Tracheal epithelial cell (primary cell): ENCODE measurements at places on chromosomes 2 and 18. TPM values are rescaled to one million over a fixed set of nuclear protein-coding genes. Genes with fewer than 3 reads are reported as not detected.

SLC14A1 gene
- not detected in 2 replicates for total RNA-seq

VIT gene
- total RNA-seq, result not detected in 2 replicates

POTEJ gene
- not detected in 2 replicates for total RNA-seq

PRADC1 gene
- 4.9 and 8.0 TPM in 2 replicates for total RNA-seq

DNAH6 gene
- total RNA-seq, result under 0.01 and 0.21 TPM in 2 replicates

IL36A gene
- total RNA-seq, result 1.7 and 3.0 TPM in 2 replicates

TEKT4 gene
- total RNA-seq, result not detected in 2 replicates

FBLN7 gene
- total RNA-seq, result 0.96 TPM in 1 of 2 replicates, not detected in the other

BCL11A gene
- 6.7 and 6.8 TPM in 2 replicates for total RNA-seq

LIPG gene
- 5.3 and 36.9 TPM in 2 replicates for total RNA-seq

PLCD4 gene
- total RNA-seq, result 1.2 and 1.3 TPM in 2 replicates

TSPYL6 gene
- not detected in 2 replicates for total RNA-seq

MOCOS gene
- total RNA-seq, result 15.9 and 32.6 TPM in 2 replicates

DOK1 gene
- 3.0 and 3.9 TPM in 2 replicates for total RNA-seq

UGT1A7 gene
- 1.4 and 1.5 TPM in 2 replicates for total RNA-seq

PRKD3 gene
- 26.9 and 33.0 TPM in 2 replicates for total RNA-seq

NOSTRIN gene
- total RNA-seq, result 0.43 and 0.72 TPM in 2 replicates

ALMS1 gene
- 7.7 and 8.7 TPM in 2 replicates for total RNA-seq

TNP1 gene
- total RNA-seq, result not detected in 2 replicates

COLEC12 gene
- under 0.01 and 0.24 TPM in 2 replicates for total RNA-seq
